ENCODE measurements at places on chromosomes 6 and 20.

DNA sequence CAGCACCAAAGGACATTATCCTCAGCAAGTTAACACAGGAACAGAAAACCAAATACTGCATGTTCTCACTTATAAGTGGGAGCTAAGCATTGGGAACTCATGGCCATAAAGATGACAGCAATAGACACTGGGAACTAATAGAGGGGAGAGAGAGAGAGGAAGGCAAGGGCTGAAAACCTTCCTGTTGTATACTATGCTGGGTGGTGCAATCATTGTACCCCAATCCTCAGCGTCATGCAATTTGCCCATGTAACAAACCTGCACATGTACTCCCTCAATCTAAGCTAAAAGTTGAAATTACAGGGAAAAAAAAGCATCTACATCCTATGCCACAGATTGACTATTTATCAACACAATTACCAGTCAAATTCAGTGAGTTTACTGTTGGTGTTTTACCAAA is 20.0 kb upstream of the VNN1 start:
- DNase-seq = no peak

GRCh38 chr6:99602520-99603420 is 3.9 kb upstream of the PRDM13 start:
- DNase-seq = no peak

DNA sequence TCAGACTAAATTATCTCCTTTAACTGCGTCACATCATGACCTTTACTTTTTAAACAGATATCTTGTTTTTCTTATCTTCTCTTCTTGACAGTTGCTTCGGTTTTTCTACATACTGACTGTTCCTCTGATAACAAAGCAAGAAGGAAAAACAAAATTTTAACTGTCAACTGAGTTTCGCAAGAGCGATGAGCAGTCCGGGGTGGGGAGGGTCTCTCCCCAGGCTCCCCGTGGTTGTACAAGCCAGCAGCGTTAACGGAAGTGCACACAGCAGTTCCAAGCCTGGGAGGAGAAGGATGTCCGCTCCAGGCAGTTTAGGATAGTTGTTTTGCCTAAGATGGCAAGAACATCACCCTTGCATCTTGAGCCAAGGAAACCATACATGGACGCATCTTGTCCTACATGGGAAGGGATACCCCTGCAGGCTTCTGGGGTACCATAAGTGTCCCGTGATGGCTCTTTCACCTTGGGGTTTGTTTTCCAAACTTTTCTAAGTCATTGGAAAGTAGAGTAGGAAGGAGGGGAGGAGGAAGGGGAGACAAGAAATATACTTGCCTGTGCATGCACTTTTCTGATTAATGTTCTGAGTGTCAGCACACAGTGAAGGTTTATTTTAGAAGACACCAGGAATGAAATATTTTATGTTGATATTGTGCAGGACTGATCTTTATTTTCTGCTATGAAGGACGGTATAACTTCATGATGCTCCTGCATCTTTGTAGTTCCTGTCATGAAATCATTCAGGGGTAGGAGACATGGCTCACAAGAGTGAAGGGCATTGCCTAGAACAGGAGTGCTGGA is 20.8 kb downstream of the SLC24A3 start:
- DNase-seq = no peak

GRCh38 chr6:56690519-56691285 is 48.0 kb upstream of the DST start:
- DNase-seq = no peak

GRCh38 chr6:3261518-3261820 is 2.7 kb downstream of the PSMG4 start:
- no peak for DNase-seq

GRCh38 chr6:84769306-84769705 is 4.9 kb upstream of the TBX18 start:
- no peak for DNase-seq

GRCh38 chr20:64189986-64190385 is 25.7 kb downstream of the MYT1 start:
- no peak for DNase-seq

DNA sequence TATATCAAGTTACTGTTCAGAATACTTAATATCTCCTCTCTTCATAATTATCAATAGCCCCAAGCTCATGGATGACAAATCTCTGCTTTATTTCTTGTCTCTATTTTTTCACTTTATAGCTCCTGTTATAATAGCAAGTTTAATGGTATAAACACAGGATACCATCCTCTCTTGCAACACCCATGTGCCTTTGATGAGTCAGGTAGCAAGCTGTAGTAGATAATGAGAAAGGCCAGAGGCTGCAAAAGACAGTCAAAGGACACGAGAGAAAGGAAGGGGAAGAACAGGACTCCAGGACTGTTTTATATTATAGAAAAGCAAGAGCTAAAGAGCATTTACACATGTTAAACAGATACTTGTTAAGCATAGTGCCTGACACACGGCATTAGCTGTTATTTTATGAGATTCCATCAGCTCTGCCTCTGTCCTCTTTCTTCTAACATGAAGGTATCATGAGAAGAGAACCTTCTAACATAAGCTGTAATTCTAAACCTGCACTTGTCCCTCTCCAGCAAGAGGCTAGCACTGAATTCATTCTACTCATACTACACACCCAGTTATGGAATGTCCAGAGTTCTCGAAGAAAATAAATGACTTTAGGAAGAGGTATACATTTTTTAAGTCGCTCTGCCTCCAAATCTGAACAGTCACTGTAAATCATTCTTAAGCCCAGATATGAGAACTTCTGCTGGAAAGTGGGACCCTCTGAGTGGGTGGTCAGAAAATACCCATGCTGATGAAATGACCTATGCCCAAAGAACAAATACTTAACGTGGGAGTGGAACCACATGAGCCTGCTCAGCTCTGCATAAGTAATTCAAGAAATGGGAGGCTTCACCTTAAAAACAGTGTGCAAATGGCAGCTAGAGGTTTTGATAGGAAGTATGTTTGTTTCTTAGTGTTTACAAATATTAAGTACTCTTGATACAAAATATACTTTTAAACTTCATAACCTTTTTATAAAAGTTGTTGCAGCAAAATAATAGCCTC is 45.0 kb downstream of the NT5E start:
- no peak for DNase-seq

DNA sequence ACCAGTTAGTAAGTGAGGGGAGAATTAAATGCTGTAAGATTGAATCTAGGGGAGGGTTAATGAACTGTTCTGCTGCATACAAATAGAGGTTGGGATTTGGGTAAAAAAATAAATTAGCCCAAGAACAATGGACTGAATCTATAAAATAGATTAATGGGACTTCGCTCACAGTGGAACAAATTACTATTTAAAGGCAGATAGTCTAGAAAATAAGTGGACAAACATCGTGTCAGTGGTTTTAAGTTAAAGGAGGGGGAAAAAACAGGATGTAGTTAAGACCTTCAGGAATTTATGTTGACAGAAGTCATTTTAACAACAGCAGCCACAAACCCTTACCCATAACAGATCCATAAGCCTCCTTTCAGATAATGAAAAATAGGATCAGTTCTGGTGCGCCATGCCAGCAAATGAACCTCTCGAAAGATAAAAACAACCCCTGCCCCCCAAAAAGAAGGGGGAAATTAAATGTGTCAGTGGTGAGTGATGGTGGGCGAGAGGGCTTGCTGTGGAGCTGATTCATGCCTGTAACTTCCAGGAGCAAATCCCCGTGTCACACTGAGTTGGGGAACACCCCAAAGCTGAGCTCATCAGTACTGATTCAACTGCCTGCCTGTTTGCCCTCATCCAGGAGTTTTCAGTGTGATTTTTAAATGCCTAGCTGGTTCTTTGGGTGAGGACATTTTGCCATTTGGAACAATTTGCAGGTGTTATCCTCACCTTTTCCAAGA is 86.8 kb downstream of the PPP1R14C start:
- no peak for DNase-seq

DNA sequence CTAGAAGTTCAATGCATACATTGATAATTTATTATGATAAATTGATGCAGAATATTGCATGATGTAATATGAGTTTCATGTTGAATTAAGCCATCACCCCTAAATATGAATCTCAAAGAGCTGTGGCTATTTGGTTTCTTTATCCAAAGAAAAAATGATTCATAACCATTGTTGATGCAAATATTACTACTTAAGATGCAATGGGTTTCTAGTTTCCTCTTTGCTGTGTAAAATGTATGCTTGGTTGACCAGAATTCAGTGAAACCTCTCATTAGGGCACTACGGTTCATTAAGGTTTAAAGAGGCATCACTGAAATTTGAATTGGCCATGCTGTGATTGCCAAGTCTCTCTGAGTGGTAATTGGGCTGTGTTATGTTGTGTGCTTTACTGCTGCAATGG is 492.5 kb upstream of the FLRT3 start:
- DNase-seq = peak; percentile 70
